ENCODE measurements at places on chromosomes 16 and 17. TPM values are rescaled to one million over a fixed set of nuclear protein-coding genes. Genes with fewer than 3 reads are reported as not detected.

DNA sequence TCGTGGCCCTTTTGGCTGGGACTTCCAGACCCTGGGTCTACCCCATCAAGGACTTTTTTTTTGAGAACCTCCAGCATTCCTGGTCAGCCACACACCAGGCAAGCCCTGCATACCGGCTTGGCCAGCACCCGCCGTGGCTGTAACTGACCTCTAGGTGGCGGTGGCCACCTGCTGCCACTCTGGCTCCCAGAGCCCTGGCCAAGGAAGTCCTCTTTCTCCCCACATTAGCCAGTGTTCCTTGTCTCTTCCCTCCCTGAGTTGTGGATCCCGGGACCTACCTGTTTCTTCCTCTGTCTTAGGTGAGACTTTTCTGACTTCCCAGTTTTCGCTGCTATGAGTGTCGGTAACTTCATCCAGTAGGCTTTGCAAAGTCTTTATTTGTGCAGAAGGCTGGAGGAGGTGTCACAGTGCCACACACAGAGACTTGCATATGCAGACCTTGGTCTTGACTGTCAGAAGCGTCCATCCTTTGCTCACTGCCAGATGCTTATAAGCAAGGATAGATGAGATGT, 348.3 kb downstream of the CPPED1 start:
- peak; percentile 78 for DNase-seq
- H3K27me3 ChIP-seq = no peaks in the 10 kb centered on the region

Gene NAE1
- 33.6 TPM for total RNA-seq

Gene P2RX1
- total RNA-seq = 0.88 TPM

DNA sequence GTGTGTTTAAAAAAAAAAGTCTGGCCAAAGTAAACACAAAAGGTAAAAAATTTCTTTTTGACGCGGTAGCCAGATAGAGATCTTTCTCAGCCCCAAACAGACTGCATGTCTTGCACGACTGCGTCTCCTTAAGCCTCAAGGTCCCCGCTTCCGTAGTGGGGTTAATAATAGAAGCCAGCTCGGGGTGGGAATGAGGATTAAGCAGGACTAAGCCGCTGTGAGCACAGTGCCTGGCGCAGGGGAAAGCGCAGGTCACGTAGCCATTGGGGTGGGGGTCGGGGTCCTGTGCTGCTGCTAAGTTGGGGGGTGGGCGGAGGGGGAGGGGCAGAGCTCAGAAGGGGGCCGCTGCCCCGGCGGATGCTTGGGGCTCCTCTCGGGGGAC, 521 bp downstream of the GGA2 start:
- H3K27me3 ChIP-seq = no peaks in the 10 kb centered on the region
- no peaks in the 10 kb centered on the region for H3K36me3 ChIP-seq
- H3K4me3 ChIP-seq = peak overlapping the region; percentile 98
- peaks cover 30% of the 10 kb centered on the region for H3K4me1 ChIP-seq

DNA sequence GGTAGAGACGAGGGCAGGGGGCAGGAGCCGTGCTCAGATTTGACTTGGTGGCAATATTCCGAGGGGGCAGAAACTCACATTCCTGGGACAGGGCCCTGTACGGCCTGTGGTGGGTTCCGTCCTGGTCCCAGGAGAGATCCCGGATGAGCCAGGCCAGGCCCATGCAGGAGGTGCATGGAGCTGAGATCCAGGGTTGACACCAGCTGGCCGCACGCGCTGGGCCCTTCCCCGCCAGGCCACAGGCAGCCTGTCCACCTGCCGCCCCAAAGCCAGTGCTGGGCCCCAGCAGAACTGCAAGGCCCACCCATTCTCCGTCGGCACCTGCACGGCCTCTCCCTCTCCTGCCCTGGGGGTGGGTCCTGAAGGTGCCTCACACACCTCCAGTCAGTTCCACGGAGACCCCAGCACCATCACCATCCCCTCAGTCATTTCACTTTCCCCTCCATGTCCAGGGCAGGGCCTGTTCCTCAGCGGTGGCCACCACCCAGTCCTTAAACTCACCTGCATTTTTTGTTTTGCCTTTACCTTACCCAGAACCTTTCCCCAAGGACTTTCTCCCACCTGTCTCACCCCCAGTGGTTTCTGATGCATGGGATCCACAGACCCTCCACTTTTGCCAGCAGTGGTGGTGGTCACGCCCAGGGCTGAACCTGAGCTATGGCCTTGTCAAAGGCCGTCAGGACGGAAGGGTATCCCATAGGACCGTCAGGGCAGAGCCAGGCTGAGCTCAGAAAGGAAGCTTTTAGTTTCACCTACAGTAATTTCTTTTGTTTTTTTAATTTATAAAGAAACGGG, 25.1 kb upstream of the CDH15 start:
- no peaks in the 10 kb centered on the region for H3K4me1 ChIP-seq
- H3K36me3 ChIP-seq = no peaks in the 10 kb centered on the region
- no peak overlapping the region for H3K27ac ChIP-seq
- H3K4me3 ChIP-seq = no peak overlapping the region

DNA sequence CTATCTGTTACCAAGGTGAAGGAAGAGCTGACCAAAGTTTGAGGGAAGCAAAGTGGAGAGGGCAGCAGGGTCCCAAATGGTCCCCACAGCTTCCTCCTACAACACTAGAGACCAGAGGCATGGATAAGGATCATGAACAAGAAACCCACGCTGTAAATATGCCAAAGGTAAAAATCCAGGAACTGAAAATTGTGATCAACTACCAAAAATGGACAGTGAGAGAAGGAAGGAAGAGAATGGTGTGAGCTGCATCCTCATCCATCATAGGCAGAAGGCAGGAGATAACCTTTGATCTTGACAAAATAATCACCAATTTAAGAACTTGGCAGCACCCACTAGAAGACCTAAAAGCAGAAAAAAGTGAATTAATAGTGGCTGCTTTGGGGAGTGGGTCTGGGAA, 66.2 kb downstream of the CYTH1 start:
- no peaks in the 10 kb centered on the region for H3K36me3 ChIP-seq
- no peak for DNase-seq
- no peaks in the 10 kb centered on the region for H3K27me3 ChIP-seq
- H3K27ac ChIP-seq = no peak overlapping the region
- H3K4me3 ChIP-seq = no peak overlapping the region

Gene AANAT
- not detected for total RNA-seq

DNA sequence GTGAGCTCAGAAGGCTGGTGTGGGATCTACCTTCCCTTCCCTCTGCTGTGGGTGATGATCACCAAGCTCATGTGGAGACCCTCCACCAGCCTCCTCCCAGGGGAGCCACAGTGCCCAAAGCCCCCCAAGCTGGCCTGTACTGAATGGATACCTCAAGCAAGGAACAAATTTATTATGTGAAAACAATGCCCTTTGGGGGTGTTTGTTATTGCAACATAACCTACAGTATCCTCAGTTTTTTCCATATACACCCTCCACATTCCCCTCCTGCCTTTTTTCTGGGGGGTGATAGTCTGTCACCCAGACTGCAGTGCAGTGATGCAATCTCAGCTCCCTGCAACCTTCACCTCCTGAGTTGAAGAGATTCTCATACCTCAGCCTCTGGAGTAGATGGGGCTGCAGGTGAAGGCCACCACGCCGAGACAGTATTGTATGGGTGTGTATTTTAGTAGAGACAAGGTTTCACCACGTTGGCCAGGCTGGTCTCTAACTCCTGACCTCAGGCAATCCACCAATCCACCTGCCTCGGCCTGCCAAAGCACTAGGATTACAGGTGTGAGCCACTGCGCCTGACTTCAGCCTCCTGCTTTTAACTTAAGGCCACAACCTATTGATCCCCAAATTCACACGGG, 215.9 kb downstream of the CPPED1 start:
- no peaks in the 10 kb centered on the region for H3K36me3 ChIP-seq
- H3K4me3 ChIP-seq = no peak overlapping the region
- H3K27me3 ChIP-seq = no peaks in the 10 kb centered on the region
- no peak overlapping the region for H3K27ac ChIP-seq
- no peaks in the 10 kb centered on the region for H3K4me1 ChIP-seq

DNA sequence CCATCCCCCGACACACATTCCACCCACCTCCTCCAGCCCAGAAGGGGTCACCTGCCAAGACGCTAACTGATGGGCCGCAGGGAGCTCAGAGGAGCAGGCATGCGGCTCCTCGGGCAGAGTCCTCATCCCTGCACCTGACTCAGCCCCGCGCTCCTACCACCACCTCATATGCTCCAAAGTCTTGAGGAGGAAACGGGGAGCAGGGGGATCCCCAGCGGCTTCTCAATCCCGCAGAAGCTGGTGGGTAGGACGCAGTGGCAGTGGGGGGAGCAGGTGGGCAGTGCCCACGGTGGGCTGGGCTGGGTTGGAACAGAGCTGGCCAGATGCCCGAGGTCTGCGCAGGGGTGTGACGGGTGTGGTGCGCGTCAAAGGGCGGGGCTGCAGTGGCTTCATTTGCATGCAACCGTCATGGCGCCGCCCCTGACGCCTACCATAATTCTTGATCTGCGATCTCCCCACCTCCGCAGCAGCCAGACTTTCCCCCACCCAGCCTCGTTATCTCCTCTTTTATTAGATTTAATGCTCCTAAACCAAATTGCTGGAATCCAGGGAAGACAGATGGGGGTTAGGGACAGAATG, 39.0 kb upstream of the EMP2 start:
- H3K27me3 ChIP-seq = no peaks in the 10 kb centered on the region
- H3K4me1 ChIP-seq = no peaks in the 10 kb centered on the region
- H3K27ac ChIP-seq = peak overlapping the region; percentile 49
- H3K36me3 ChIP-seq = no peaks in the 10 kb centered on the region

DNA sequence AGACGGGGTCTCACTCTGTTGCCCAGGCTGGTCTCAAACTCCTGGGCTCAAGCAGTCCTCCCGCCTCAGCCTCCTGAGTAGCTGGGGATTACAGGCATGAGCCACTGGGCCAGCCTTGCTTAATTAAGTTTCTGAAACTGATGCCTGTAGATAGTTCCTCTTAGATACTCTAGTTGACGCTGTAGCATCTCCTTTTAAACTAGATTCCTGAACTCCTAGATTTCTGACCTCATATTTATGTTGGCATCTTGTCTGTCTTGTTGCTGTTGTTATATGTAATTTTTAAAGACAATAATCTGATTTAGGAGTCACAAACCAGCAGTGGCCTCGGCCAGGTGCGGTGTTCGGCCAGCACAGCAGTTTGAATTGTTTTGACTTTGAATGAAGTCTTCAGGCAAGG, 37.5 kb downstream of the DHRS7B start:
- H3K4me1 ChIP-seq = no peaks in the 10 kb centered on the region
- no peak overlapping the region for H3K4me3 ChIP-seq
- no peaks in the 10 kb centered on the region for H3K36me3 ChIP-seq
- no peaks in the 10 kb centered on the region for H3K27me3 ChIP-seq
- no peak for DNase-seq

Gene KRTAP17-1
- not detected for total RNA-seq

Gene HLF
- 2.5 TPM for total RNA-seq

GRCh38 chr16:5428932-5429331, 331.3 kb upstream of the EEF2KMT start:
- no peak overlapping the region for H3K27ac ChIP-seq
- DNase-seq = no peak
- H3K4me3 ChIP-seq = no peak overlapping the region
- H3K27me3 ChIP-seq = no peaks in the 10 kb centered on the region

Gene USP43
- 7.4 TPM for total RNA-seq

GRCh38 chr17:33651686-33652085, 358.6 kb upstream of the ASIC2 start:
- no peak for DNase-seq
- no peak overlapping the region for H3K27ac ChIP-seq
- no peak overlapping the region for H3K4me3 ChIP-seq
- no peaks in the 10 kb centered on the region for H3K4me1 ChIP-seq
- H3K27me3 ChIP-seq = no peaks in the 10 kb centered on the region
- no peaks in the 10 kb centered on the region for H3K36me3 ChIP-seq

Gene HS3ST4
- not detected for total RNA-seq
